T-helper 17 cell (primary cell): ENCODE measurements at places on chromosomes 16 and 17.

DNA sequence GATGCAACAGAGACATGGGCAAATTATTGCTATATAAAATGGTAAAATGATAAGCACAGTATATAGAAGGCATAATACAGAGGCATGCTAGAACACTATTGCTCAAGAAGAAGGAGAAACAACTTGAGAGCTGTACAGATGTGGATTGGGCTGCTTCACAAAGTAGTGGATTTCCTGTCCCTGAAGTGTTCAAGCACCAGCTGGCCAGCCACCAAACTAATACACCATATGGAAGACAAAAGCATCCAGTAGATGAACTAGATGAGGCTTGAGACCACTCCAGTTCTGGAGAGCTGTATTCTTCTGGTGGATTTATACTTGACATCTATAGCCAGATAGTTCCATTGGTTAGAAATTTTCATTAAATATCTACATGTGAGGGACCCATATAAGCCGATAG is 134.1 kb upstream of the GNAO1 start:
- H3K27ac ChIP-seq: no peak overlapping the region
- H3K4me3 ChIP-seq: no peak overlapping the region
- peaks cover 30% of the 10 kb centered on the region for H3K27me3 ChIP-seq

DNA sequence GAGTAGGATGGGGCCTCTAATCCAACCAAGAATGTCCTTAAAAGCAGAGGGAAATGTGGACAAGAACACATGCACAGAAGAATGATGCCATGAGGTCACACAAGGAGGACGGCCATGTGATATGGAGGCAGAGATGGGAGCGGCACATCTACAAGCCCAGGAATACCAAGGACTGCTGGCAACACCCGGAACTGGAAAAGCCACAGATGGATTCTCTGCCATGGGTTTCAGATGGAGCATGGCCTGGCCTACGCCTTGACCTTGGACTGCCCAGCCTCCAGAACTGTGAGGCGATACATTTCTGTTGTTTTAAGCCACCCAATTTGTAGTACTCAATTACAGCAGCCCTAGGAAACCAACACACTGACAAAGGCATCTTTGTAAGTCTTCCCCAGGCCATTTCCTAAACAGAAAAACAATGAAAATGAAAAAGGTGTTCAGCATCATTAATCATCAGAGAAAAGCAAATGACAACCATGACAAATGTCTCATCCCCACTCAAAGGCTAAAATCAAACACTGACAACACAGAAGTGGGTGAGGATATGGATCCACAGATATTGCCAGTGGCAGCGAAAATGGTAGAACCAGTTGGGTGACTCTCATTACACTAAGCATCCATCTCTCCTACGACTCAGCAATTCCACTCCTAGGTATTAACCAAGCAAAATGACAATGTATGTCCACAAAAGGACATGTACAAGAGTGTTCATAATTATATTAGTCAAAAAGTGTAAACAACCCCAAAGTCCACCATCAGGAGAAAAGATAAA is 76.9 kb upstream of the CNEP1R1 start:
- no peaks in the 10 kb centered on the region for H3K36me3 ChIP-seq
- H3K27ac ChIP-seq: no peak overlapping the region
- H3K4me3 ChIP-seq: no peak overlapping the region
- H3K4me1 ChIP-seq: no peaks in the 10 kb centered on the region
- peaks cover 21% of the 10 kb centered on the region for H3K27me3 ChIP-seq

GRCh38 chr17:74963656-74964055 is 8.9 kb downstream of the HID1 start:
- peaks cover 9% of the 10 kb centered on the region for H3K4me1 ChIP-seq
- H3K4me3 ChIP-seq: no peak overlapping the region
- H3K27me3 ChIP-seq: no peaks in the 10 kb centered on the region
- DNase-seq: no peak
- no peak overlapping the region for H3K27ac ChIP-seq

- no peak for DNase-seq
- no peaks in the 10 kb centered on the region for H3K27me3 ChIP-seq
- no peak overlapping the region for H3K27ac ChIP-seq
- H3K36me3 ChIP-seq: no peaks in the 10 kb centered on the region
- H3K4me3 ChIP-seq: no peak overlapping the region
Measured at GRCh38 chr16:57661510-57661909, 6.6 kb upstream of the ADGRG3 start.

DNA sequence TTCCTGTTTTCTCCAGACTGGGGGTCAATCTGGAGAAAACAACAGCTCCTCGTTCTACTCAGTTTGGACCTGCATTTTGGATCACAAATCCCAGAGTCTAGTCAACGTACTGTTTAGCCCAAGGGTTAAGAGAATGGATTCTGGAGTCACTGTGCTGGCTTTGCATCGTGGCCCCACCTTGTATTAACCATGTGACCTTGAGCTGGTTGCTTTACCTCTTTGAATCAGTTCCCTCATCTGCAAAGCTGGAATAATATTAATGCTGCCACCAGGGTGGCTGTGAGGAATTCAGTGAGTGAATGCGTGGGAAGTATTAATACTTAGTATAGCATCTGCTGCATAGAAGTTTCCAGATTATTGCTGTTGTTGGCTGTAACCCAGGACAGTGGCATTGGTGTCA is 11.3 kb upstream of the DHRS7C start:
- H3K27me3 ChIP-seq: peaks cover 29% of the 10 kb centered on the region
- no peak overlapping the region for H3K27ac ChIP-seq
- H3K4me1 ChIP-seq: no peaks in the 10 kb centered on the region
- H3K36me3 ChIP-seq: peaks cover 3% of the 10 kb centered on the region
- DNase-seq: no peak

GRCh38 chr16:57601801-57602478 is 26.5 kb upstream of the ADGRG1 start:
- H3K27ac ChIP-seq: peak overlapping the region; percentile 89
- peak overlapping the region; percentile 63 for H3K4me3 ChIP-seq
- no peaks in the 10 kb centered on the region for H3K27me3 ChIP-seq
- H3K36me3 ChIP-seq: peaks cover 2% of the 10 kb centered on the region
- DNase-seq: no peak
- H3K4me1 ChIP-seq: peaks cover 18% of the 10 kb centered on the region

- DNase-seq: no peak
- H3K27ac ChIP-seq: no peak overlapping the region
- H3K4me1 ChIP-seq: peaks cover 8% of the 10 kb centered on the region
Measured at GRCh38 chr17:31405890-31406371, 14.5 kb downstream of the RAB11FIP4 start.

- peaks cover 51% of the 10 kb centered on the region for H3K27me3 ChIP-seq
- no peak overlapping the region for H3K4me3 ChIP-seq
Measured at GRCh38 chr17:62871291-62871690, 63.2 kb upstream of the MARCHF10 start.

GRCh38 chr16:58118801-58119508 is 10.2 kb downstream of the CFAP20 start:
- no peaks in the 10 kb centered on the region for H3K27me3 ChIP-seq
- no peak overlapping the region for H3K4me3 ChIP-seq
- peak overlapping the region; percentile 57 for H3K27ac ChIP-seq
- H3K4me1 ChIP-seq: peaks cover 32% of the 10 kb centered on the region

- H3K27me3 ChIP-seq: peaks cover 81% of the 10 kb centered on the region
- no peaks in the 10 kb centered on the region for H3K4me1 ChIP-seq
Measured at GRCh38 chr17:79189305-79189704, 114.7 kb downstream of the ENGASE start.

- H3K27me3 ChIP-seq: peaks cover 6% of the 10 kb centered on the region
- DNase-seq: no peak
- H3K27ac ChIP-seq: peak overlapping the region; percentile 78
Measured at GRCh38 chr17:47719411-47720152, 13.5 kb upstream of the TBX21 start.

DNA sequence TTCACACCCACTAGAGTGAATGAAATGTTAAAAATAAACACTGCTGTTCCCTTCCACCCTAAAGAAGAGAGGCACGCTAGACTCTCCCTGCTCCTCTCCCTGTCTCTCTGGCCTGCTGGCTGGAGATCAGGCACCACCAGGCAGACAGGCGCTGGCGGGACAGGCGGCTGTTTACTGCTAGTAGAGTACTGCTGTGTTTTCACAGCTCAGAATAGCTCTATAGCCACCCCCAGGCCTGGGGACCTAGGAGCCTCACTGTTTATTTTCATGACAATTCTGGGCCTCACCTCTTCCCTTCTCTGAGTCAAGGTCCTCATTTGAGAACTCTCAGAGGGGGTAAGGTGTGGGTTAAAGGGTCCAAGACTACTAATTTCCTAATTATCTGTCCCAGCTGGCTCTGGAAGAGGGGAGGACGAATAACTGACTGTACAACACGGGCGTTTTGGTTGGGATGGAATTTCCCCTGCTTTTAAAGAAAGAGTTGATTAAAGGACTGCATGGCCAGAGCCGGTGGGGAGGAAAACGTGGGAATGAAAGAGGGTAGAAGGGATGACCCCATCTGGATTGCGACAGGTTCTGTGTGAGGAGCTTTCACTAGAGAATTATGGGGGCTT is 9.0 kb upstream of the G6PC1 start:
- peaks cover 31% of the 10 kb centered on the region for H3K27me3 ChIP-seq
- peaks cover 3% of the 10 kb centered on the region for H3K4me1 ChIP-seq
- H3K36me3 ChIP-seq: peaks cover 3% of the 10 kb centered on the region
- no peak overlapping the region for H3K27ac ChIP-seq
- DNase-seq: no peak
- H3K4me3 ChIP-seq: no peak overlapping the region

- H3K4me1 ChIP-seq: peaks cover 7% of the 10 kb centered on the region
- H3K27me3 ChIP-seq: no peaks in the 10 kb centered on the region
Measured at GRCh38 chr17:82748756-82749155, 3.1 kb upstream of the TBCD start.

- no peak overlapping the region for H3K4me3 ChIP-seq
- H3K36me3 ChIP-seq: peaks cover 9% of the 10 kb centered on the region
- no peaks in the 10 kb centered on the region for H3K27me3 ChIP-seq
- no peak overlapping the region for H3K27ac ChIP-seq
- DNase-seq: no peak
Measured at GRCh38 chr17:57107498-57108101, 22.6 kb downstream of the AKAP1 start.

GRCh38 chr17:41507315-41507880 is 2.0 kb upstream of the KRT13 start:
- no peaks in the 10 kb centered on the region for H3K4me1 ChIP-seq
- no peak overlapping the region for H3K27ac ChIP-seq
- H3K36me3 ChIP-seq: no peaks in the 10 kb centered on the region
- DNase-seq: no peak
- H3K27me3 ChIP-seq: peaks cover 1% of the 10 kb centered on the region

GRCh38 chr17:42135664-42136653 is 13.4 kb downstream of the HSPB9 start:
- H3K36me3 ChIP-seq: peaks cover 6% of the 10 kb centered on the region
- H3K27me3 ChIP-seq: no peaks in the 10 kb centered on the region
- H3K4me3 ChIP-seq: no peak overlapping the region
- peaks cover 39% of the 10 kb centered on the region for H3K4me1 ChIP-seq

- H3K36me3 ChIP-seq: no peaks in the 10 kb centered on the region
- no peaks in the 10 kb centered on the region for H3K4me1 ChIP-seq
Measured at GRCh38 chr17:15388356-15389041, 47.1 kb upstream of the TEKT3 start.

GRCh38 chr16:67862623-67863583 is 9.9 kb upstream of the EDC4 start:
- peak overlapping the region; percentile 84 for H3K27ac ChIP-seq
- no peaks in the 10 kb centered on the region for H3K36me3 ChIP-seq
- no peak for DNase-seq
- no peak overlapping the region for H3K4me3 ChIP-seq
- no peaks in the 10 kb centered on the region for H3K27me3 ChIP-seq
- peaks cover 14% of the 10 kb centered on the region for H3K4me1 ChIP-seq

- H3K36me3 ChIP-seq: no peaks in the 10 kb centered on the region
- no peak overlapping the region for H3K4me3 ChIP-seq
- DNase-seq: no peak
- H3K4me1 ChIP-seq: no peaks in the 10 kb centered on the region
- peaks cover 40% of the 10 kb centered on the region for H3K27me3 ChIP-seq
Measured at GRCh38 chr16:22813223-22813947, 577 bp upstream of the HS3ST2 start.

DNA sequence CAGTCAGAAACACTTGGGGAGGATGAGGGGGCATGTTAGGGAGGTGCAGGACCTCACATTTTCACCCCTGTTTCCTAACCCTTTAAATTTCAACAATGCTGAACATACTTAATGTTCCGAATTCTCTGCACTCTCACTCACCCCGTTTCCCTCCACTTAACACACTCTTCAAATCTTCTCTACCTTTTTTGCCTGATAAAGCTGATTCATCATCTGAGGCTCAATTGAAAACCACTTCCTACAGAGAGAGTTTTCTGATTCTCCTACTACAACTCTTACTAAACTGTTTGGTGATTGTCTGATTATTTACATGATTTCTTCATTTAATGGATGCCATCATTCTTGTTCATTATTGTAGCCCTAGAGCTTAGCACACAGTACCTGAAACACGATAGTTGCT is 42.4 kb downstream of the PCTP start:
- no peak overlapping the region for H3K27ac ChIP-seq
- H3K4me1 ChIP-seq: no peaks in the 10 kb centered on the region
- peaks cover 13% of the 10 kb centered on the region for H3K27me3 ChIP-seq
- H3K36me3 ChIP-seq: no peaks in the 10 kb centered on the region

DNA sequence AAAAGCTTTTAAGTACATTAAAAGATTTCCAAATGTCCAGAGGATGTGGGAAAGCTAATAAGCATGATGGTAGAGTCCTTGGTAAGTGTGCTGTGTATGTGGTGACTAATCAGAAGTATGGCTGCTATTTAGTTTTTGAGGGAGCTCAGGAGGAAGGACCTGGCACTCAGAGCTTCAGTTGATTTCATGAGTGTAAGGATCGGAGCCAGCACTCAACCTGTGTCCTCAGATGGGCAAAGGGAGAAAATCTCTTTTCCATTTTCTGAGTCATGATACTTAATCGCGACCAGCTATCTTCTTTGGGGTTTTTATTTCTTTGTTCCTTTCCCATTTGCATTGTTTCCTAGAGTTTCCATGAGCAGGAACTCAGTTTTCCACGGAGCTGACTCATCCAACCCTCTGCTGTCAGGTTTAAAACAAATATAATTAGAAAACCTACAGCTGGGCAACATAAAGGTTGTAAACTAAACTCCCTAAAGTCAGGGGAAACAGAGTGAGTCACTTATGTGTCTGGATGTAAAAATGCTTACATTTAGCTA is 125.4 kb downstream of the MAP2K6 start:
- DNase-seq: no peak
- H3K27ac ChIP-seq: no peak overlapping the region
- no peaks in the 10 kb centered on the region for H3K27me3 ChIP-seq
- H3K4me3 ChIP-seq: no peak overlapping the region
- peaks cover 17% of the 10 kb centered on the region for H3K36me3 ChIP-seq

DNA sequence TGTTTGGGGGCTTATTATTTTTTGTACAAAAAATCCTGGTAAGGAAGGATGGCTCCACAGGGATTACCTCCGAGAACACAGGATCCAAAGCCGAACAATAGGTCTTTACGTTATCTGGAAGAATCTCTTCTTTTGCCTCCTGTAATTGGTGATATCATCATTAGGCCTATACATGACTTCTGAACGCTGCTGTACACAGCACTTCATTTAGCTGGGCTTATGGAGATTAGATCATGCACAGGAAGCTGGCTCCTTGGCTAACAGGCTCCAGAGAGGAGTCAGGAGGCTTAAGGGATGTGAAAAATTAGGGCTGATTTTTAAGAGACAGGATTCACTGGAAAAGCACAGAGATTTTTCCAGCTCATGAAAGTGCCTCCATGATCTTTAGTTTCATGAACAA is 54.7 kb downstream of the TANGO6 start:
- H3K36me3 ChIP-seq: peaks cover 2% of the 10 kb centered on the region
- H3K4me3 ChIP-seq: no peak overlapping the region
- peaks cover 10% of the 10 kb centered on the region for H3K4me1 ChIP-seq
- no peak for DNase-seq
